Spinal cord (tissue), 10 donors: ENCODE measurements at places on chromosomes 12 and 14.

GRCh38 chr12:128079446-128079845 is 187.5 kb upstream of the TMEM132C start:
- DNase-seq = no peak

DNA sequence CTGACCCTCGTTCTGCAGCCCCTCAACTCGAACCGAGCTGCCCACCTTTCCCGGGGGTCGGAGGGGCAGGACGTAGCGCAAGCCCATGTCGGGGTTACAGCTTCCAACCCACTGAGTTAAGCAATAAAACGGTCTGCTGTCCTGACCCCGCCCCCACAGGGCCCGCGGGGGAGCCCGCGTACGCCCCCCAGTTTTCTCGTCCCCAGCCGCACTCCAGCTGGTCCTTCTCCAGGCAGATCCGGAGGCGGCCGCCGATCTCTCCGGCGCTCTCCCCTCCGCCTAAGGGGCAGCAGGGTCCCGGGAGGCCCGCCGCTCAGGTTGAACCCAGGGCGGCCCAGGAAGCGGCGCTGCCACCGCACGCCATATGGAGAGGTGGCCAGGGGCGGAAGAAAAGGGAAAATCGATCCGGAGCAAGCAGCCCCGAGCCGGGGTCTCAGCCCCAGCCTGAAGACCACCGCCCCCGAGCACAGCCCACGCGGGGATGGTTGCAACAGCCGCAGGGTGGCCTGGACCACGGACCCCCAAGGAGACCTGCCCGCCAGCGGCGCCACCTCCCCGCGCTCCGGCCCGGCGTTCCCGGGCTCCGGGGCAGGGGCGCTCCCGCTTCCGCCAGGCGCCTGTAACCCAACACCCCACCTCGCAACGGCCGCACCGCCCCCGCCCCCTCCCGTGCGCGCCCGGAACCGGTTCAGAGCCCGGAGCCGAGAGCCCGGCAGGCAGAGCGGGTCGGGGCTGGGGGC is 760 bp downstream of the ACTN1 start:
- DNase-seq = no peak

DNA sequence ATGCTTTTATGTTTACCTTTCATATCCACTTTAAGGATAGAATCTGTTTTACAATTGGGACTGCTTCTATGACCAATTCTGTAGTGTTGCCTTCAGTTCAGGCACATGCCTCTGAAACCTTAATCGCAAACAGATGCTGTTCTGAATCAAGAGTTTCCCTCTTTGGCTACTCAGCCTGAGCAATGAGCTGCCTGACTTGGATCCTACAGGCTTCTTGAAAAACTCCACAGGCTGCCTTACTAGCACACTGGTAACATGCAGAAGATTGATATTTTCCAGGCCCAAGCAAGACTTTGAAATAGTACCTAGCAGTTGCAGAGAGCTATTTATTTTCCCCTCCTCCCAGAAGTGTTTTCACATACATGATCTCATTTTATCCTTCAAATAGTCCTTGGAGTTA is 34.8 kb upstream of the PMCH start:
- no peak for DNase-seq

DNA sequence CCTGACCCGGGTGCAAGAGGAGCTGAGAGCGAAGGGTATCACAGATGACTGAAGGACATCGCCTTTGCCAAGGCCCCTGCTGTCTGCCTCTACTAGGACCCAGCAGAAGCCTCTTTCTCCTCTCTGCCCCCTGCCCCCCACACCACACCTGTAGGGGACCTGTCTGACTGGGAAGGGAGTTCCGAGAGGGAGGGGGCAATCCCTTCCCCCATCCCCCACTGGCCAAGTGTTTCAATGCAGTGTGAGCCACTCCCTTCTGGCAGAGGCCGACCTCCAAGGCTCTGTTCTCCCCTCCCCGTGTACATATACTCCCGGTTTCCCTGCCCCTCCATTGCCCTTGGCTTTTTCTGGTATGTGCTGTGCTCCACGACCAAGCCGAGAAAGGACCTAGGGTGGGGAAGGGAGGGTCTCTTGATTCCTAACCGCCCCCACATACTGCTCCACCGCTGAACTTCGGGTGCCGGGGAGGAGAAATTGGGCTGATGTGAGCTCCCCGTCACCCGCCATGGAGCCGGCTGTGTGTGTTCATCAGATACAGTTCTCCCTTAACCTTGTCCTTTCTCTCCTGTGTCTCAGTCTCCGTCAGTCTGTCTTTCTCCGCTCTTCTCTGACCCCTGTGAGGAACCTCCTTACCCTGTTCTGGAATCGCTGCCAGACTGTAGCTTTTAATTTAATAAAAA is 2.0 kb upstream of the ARHGEF25 start:
- DNase-seq = no peak
